Activated naive CD8-positive, alpha-beta T cell treated with anti-CD3 and anti-CD28 coated beads, Interleukin-2, amount 50 U/mL, for 24 hours (primary cell): ENCODE measurements at places on chromosomes 13 and 19.

DNA sequence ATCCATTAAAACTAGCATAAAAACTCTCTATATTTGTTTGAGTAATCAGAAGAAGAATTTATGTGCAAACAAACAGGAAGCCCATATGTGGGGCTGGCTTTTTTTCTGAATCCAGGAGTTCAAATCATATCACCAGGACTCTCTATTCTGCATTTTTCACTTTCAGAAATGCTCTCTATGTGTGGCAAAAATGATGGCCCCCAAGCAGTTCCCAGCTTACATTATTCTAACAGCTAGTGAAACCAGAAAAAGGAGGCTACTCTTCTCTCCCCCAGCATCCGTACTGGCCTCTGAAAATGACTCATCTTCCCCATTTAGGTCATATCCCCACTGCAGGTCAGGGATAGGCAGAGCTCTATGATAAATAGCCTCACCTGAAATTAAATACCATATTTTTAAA is 20.4 kb downstream of the RBM26 start:
- DNase-seq = peak; percentile 36

GRCh38 chr13:28248080-28248479 is 109.7 kb downstream of the PAN3 start:
- no peak for DNase-seq

DNA sequence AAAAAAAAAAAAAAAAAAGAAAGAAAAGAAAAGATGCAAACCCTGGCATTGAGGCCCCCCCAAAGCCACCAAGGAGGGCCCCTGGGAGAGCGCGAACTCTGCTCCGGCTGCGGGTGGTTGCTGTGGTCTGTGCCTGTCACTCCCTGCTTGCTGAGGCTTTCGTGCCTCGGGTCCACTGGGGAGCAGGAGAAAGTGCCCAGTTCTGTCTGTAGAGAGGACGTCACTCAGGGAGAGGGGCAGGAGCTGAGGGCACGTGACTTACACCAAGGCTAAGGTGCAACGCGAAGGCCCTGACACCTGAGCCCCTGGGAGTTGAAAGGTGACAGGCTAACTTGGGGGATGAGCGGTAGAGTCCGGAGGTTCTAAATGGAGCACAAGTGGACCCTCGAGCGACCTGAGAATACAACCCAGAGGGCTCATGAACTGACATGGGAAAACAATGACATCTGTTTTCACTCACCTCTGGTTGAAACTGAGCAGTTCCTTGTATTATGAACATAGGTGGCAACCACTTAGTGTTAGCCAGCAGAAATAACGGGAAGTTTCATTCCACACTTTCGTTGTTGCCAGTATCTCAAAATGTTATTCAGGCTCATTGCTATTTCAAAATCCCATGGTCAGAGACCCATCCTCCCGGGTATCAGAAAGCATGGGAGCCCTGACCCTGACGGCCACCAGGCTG is 69.2 kb upstream of the TM9SF2 start:
- peak; percentile 45 for DNase-seq

GRCh38 chr19:11101057-11101456 is 11.8 kb downstream of the LDLR start:
- DNase-seq = no peak

GRCh38 chr13:35994131-35994966 is 136.8 kb downstream of the DCLK1 start:
- DNase-seq = no peak

DNA sequence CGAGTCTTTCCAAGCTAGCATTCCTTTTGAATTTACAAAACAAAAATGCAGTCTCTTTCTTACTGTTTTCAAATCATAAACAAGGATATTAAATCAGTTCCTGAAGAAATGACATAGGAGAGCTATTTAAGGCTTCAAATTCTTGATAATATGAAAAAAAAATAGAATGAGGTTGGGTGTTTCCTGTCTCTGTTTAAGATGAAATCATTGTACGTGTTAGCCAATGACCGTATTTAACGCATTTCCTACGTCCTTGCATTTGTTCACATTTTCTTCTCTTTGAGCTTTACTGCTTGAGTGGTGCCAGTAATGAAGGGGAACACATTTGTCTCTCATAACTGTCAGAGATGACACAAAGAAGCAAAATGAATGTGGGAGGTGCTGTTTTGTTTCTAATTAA is 821.3 kb downstream of the DIAPH3 start:
- DNase-seq = no peak

- DNase-seq = no peak
Measured at GRCh38 chr19:49818649-49819370, 721 bp downstream of the MED25 start.

DNA sequence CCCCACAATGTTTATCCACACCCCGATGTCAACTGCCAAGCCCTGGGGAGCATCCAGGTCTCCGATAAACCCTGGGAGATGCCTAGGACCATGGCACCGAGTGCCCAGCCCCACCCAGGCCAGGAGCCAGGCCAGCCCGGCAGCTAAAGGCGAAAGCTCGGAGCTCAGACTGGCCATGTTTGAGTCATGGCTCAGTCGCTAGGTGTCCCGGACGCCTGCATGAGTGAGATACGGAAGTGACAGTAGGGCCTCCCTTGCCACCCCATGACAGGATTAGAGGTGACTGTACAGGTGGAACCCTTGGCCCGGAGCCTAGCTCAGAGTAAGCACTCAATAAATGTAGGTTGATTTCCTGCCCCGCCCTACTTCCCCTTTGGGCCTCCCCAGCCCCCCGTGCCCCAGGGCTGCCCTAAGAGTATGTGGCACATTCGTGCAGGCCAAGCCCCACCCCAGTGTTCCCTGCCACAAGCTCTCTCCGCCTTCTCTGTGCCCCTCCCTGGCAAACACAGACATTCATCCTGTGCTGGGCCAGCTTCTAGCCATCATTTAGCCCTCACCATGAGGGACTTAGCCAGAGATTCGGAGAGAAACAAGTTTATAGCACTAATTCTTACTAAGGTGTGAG is 5.8 kb upstream of the TPM4 start:
- peak; percentile 79 for DNase-seq

- DNase-seq = no peak
Measured at GRCh38 chr19:38661996-38662395, 14.5 kb downstream of the ACTN4 start.

DNA sequence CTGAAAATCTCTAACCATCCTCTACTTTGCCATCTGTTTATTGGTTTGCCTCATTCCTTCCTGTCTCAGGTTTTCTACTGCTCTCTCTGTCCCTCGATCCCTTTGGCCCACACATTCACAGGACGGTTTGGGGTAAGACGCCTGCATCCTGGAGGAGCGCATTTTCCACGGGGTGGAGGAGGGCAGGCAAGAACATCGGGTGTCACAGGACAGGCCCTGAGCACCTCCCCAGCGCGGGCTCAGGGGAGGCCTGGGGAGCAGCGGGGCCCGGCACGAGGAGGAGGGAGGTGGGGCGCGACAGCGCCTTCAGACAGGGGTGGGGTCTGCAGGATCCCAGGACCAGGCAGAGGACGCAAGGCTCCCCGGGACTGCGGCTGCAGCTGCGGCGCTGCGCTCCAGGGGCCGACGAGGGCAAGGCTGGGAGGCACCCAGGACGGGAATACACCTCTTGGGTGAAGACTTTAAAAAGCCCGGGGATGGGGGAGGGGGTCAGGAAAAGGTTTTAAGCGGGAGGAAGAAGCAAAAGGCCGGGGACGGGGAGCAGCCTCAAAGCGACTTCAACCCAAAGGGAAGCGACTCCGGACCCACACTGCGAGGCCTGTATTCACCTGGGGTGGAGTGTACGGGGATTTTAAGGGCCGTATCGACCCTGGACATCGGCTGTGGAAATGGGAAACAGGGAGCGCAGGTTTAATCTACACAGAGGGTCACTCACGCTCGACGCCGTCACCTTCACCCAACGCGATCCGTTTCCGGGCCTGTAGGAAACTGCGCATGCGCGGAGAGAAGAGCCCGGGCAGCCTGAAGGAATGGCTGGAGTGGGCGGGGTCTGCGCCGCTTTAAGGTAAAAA is at the start of gene ZNF415:
Gene ZNF415, minus strand, starts transcription at position 770 of the 851 bp plus-strand sequence. CDS start 10,234 bp downstream, outside the sequence.
- peak; percentile 44 for DNase-seq

DNA sequence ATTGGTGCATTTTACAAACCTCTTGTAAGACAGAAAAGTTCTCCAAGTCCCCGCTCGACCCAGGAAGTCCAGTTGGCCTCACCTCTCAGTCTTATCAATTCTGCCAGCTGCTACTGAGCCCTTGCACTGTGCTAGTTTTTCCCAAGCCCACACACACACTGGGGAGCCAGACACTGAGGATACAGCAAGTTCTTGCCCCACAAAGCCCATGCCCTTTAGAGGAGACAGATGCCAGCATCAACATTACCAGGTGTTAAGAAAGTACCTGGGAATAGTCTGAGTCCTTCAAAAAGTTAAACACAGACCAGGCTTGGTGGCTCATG is 175.0 kb downstream of the PTPRS start:
- no peak for DNase-seq

DNA sequence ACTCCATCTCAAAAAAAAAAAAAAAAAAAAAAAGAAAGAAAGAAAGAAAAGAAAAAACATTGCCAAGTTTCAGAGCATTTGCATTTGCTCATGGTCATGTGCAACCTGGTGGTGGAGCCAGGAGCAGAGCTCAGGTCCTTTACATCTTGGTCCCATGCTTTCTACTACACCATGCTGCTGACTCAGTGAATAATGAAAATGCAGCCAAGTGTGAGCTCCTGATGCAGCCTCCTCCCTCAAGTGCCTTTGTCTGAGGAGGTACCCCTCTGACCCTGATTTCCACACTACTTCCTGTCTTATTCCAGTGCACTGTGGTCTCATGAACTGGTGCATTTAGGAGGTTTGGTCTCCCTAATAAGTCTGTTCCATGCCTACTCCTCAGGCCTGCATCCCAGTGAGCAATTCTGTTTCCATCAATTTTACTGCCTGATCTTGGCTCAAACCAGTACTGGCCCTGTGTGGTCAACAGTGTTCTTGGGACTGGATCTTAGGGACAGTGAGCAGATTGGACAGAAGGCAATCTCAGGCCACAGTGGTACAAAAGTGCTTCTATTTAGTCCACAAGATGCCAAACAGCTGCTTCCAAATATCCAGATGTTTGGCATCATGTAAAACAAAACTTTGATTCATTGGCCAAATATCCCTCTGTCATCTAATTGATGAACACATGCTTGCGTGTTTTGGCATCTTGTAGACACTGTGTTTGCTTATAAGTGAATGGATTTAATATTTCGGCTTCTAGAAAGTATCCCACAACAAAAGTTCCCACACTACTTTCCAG is 28.8 kb upstream of the LRCH1 start:
- no peak for DNase-seq

- DNase-seq = no peak
Measured at GRCh38 chr13:23570921-23571315, 706 bp downstream of the TNFRSF19 start.

GRCh38 chr13:39253774-39254173 is 215.5 kb downstream of the NHLRC3 start:
- DNase-seq = no peak

DNA sequence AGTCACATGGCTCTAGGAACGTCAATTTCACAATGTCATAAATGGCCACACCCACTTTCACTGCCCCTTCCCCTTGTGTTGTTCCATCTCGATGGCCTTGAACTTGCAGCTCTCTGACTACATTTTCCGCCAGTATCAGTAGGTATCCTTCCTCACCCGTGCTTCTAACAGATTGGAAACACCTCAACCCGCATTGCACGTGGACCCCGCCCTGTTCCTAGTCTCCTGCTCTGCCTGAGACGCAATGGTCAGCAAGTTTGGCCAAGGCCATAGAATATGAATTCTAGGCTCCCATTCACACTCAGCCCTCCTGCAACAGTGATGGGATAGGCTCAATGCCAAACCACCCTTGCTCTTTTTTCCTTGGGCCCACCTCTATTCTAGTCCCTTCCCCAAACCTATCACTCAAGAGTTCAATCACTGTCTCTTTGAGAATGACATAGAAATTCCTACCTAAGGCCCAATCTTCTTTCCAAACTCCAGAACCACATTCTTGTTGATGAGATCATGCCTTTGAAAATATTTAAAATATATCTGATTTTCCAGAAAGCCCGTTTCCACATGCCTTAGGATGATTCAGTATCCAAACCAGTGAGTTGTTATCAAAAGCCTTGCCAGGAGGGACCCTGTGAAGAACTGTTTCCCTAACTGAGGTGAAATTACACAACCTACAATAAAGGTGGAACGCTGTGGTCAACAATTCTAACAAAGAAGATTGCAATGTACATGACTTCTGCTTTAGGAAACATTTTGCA is 334.6 kb downstream of the MYO16 start:
- no peak for DNase-seq

GRCh38 chr13:40590112-40590862 is 76.2 kb downstream of the FOXO1 start:
- no peak for DNase-seq

GRCh38 chr19:7170983-7171382 is 101.5 kb downstream of the ZNF557 start:
- no peak for DNase-seq

DNA sequence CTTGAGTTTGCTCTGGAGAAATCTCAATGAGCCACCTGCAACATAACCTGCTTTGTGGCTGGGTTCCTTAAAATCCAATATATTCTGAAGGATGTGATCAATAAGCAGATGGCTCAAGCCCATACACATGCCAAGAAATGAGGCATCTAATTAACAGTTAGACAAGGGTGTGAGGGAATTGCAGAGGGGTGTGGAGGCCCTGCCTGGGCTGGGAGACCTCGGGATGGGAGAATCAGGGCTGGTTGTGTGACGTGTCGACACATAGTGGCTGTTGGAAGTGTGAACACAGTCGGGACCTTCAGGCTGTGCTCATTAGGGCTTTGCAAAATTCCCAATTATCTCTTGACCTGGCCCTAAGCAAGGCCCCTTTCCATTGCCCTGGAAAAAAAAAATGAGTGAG is 362.0 kb upstream of the TMTC4 start:
- no peak for DNase-seq

DNA sequence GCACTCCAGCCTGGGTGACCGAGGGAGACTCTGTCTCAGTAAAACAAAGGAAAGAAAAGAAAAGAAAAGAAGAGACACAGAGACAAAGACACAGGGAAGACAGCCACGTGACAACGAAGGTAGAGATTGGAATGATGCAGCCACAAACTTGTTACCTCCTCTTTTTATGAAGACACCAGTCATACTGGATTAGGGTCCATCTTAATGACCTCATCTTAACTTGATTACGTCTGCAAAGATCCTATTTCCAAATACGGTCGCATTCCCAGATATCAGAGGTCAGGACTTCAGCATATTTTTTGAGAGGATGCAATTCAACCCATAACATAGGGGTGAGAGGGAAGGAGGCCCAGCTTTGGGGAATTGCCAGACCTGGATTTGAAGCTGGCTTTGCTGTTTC is 4.1 kb downstream of the ZNRF4 start:
- DNase-seq = no peak

- no peak for DNase-seq
Measured at GRCh38 chr13:90222758-90223157, 1124.7 kb upstream of the MIR17HG start.
